Activated CD4-positive, alpha-beta T cell treated with anti-CD3 and anti-CD28 coated beads, Interleukin-2, amount 50 U/mL, for 24 hours (primary cell): ENCODE measurements at places on chromosomes 3 and 15.

DNA sequence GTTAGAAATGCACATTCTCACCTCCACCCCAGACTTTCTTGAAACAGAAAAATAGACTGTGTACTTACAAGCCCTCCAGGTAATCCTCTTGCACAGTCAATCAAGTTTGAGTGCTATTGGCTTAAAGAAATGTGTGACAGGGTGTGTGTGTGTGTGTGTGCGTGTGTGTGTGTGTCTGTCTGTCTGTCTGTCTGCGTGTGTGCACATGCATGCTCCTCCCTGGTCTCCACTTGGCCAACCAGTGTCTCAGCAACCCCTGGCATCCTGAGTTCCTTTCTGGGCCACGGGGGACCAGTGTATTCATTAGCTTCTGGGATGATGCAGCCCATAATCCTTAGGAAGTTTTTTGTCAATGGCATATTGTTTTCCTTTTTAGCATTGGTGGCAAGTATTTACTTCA lies 128.8 kb upstream of the IL12A start:
- no peak for DNase-seq

DNA sequence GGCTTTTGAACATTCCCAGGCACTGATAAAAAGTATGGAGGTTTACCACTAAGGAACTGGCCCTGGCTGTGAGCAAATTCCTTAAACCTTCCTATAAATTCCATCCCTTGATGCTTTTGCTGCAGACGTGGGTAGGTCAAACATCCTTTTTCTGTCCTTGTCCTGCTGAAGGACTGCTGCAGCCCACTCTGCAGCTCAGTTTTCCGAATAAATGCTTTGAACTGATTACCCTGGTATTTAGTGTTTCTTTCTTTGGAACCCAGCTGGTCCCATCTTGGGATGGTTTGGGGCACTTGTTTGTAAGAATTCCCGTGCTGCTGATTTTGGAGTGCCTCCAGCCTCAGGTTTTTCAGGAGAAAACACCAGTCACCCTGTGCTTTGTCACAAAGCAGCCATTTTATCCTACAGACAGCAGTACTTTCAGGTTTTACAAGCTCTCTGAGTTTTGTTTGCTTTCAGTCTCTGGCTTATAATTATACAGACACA lies 815.9 kb downstream of the VGLL3 start:
- no peak for DNase-seq

GRCh38 chr15:92938387-92938786 lies 38.3 kb downstream of the CHD2 start:
- no peak for DNase-seq

DNA sequence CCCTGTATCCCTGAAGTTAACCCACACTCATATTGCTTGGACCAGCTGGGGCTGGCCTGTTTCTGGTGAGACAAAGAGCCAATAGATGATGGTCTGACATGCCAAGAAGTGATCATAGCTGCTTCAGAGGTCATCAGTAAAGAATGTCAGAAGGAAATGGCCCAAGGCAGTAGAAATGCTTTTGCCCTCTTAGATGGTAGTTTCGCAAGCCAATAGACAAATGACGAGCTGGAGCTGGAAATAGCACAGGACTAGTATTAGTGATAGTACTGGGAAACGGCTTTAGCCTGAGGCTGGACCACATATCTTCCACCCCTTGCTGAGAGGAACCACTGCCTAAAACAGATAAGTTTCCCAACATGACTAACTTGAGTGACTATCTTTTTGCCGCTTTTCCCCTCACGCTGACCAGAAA lies 176.1 kb upstream of the THBS1 start:
- no peak for DNase-seq

DNA sequence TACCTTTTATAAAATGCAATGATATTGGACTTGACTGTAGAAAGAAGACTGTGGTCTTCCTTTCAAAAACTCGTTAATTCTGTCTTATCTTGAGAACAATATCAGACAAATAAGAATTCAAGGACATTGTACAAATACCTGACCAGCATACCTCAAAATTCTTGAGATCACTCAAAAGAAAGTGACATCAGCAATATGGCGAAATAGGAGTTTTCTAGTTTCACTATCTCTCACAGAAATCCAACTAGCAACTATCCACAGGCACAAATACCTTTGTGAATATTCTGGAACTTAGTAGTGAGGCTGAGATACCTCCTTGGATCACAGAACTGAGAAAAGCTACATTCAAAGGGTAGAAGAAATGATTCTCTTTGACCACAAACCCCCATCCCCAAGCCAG lies 419.7 kb downstream of the ZNF385D start:
- no peak for DNase-seq

- no peak for DNase-seq
These were observed 44.0 kb upstream of the MAGI1 start for GRCh38 chr3:66082679-66083078.

- no peak for DNase-seq
These were observed 17.4 kb upstream of the ACAP2 start for GRCh38 chr3:195460091-195460713.

DNA sequence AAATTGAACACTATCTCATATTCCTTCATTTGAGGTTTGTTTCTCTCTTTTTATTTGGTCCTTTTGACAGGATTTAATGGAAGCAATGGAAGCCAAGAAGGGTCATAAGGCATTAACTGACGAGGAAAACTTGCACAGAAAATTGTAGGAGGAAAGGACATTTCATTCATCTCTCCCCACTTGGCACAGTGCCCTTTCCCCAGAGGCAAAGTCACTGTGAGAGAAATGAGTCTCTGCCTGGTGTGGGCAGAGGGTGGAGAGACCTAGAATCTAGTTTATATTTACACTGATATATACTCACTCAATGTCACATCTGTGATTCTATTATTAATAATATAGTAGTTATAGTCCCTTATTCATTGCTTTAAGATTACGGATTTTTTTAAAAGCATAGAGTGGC lies 324.6 kb upstream of the IL12A start:
- DNase-seq = no peak

DNA sequence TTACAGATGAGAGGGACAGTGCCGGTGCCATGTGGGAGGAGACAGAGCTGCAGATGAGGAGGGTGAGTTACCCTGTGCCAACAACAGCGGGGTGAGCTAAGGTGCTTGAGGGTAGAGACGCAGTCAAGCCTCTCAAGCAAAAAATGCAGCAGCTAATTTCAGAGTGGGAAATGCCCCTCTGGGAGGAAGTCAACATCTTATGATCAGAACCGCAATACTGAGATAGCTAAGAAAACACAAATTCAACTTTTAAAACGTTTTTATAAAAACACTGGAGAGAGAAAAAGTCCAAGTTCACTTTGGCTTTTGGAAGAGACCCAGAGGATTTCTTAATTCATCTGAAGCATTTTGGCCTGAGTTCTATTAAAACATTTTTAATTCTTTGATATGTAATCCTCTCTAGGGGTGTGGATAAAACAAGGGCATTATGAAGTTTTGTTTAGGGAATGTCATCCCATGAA lies 319.2 kb downstream of the SLC9A9 start:
- DNase-seq = no peak
